Ureter (tissue), 1 donor: ENCODE measurements at places on chromosomes 3 and 15. TPM values are rescaled to one million over a fixed set of nuclear protein-coding genes. Genes with fewer than 3 reads are reported as not detected.

Gene MYRIP
- total RNA-seq, result 4.8 TPM

Gene CCRL2
- 6.3 TPM for total RNA-seq

GRCh38 chr3:117842086-117842485, 1132.5 kb downstream of the TUSC7 start:
- DNase-seq, result no peak

GRCh38 chr15:100107151-100107550, 234.6 kb downstream of the ADAMTS17 start:
- DNase-seq, result no peak

Gene STRC
- total RNA-seq, result 1.4 TPM

- DNase-seq, result no peak
These were observed 30.2 kb upstream of the GREM1 start for GRCh38 chr15:32687556-32687955.

GRCh38 chr15:29678504-29679034, 143.7 kb downstream of the TJP1 start:
- no peak for DNase-seq
